ENCODE measurements at places on chromosomes 4 and X. TPM values are rescaled to one million over a fixed set of nuclear protein-coding genes. Genes with fewer than 3 reads are reported as not detected.

DNA sequence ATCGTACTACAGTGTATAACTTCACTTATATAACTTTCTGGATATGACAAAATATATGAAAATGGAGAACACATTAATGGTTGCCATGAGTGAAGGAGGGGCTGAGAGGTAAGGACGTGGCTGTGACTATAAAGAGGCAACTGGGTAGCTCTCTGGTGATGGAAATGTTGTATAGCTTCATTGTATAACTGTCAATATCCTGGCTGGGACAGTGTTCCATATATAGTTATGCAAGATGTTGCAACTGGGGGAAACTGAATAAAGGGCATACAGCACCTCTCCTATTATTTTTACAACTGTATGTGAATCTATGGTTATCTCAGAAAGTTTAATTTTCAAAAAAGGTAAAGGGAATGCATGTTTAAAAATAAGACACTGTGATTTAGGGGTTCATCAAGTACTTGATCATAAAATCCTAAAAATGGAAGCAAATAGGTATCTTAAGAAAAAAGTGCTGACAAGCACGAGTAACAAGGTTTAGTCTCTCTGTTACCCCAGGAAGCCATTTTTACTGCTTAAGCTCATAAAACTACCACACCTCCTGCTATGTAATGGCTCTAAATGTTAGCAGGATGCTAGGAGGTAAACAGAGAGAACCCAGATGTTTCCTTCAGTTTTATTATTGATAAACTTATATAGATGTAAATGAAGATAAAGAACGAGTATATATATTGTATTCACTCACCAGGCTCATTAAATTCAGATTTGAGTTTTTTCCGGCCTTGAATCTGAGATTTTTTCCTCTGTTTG, 34.0 kb downstream of the NAF1 start:
- no peak for DNase-seq

- DNase-seq, result no peak
Observed at GRCh38 chr4:3644849-3645627, 112.8 kb upstream of the LRPAP1 start.

DNA sequence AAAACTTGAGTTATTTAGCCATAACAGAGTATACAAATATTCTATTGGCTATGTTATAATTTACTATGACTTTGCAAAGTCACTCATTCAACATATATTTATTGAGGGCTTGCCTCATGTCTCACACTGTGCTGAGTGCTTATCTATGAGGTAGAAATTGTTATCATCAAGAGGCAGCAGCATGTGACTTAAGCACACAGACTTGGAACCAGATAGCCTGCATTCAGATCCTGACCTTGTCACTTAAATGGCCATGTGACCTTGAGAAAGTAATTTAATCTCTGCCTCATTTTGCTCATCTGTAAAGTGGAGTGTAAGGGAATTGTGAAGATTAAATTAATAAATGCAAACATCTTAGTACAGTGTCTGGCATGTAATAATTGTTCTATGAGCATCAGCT, 10.1 kb upstream of the EXOSC9 start:
- no peak for DNase-seq

- no peak for DNase-seq
Observed at GRCh38 chr4:119506806-119507205, 121.8 kb downstream of the PDE5A start.

GRCh38 chr4:106652095-106652494, 283.5 kb upstream of the GIMD1 start:
- no peak for DNase-seq

- DNase-seq, result no peak
Observed at GRCh38 chrX:55924574-55924973, 207.0 kb downstream of the RRAGB start.

GRCh38 chr4:33959519-33959918, 2284.8 kb downstream of the ARAP2 start:
- no peak for DNase-seq

DNA sequence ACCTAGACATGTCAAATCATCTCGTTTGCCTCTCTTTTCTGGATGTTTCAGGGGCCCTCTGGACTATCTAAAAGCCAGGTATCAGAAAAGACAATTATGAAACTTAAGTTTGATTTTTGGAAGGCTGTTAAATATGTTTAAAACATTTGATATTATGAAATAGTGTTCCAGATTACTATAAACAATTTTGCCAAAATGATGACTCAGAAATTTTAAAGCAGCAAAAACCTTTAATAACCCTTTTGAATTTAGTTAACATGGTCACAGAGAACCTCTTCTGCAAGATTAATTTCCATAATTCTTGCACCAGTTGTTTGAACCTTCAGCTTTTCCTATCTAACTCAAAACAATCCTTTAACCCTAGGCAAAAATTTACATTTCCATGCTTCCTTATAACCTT, 18.8 kb upstream of the FAM47E start:
- no peak for DNase-seq

GRCh38 chr4:19575924-19576323, 675.8 kb upstream of the SLIT2 start:
- DNase-seq, result no peak

DNA sequence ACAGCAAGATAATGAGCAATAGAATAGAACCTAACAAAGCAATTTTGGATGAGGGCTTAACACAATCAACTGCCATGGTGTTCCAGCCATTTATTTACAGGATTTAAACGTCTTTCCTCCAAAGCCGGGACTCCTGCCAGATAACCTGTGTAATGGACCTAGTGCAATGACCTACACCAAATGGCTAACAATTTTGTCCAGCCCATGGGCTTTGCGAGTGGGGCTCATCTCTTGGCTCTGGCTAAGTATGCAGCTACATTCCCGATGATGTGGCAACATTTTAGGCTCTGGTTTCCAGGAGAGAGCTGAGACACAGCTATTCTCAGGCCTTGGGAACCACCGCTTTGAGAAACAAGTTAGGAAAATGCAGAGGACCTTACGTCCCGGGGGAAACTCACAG, 822.3 kb upstream of the FTHL17 start:
- no peak for DNase-seq

DNA sequence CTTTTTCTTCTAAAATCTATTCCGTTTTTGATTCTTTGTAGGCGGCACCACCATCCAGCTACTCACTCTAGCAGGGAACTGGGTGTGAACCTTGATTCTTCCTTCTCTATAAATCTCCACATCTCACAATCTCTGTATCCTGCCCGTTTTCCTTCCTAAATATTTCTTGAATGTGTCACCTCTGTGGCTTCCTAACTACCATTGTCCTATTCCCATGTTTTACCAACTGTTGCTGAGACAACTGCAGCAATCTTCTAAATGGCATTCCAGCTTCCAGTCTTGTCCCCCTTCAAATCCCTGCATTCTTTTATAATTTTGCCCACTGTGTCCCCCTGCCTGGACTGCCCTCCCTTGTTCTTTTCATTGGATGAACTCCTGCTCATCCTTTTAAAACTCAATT, 641.3 kb downstream of the RPA4 start:
- DNase-seq, result no peak

DNA sequence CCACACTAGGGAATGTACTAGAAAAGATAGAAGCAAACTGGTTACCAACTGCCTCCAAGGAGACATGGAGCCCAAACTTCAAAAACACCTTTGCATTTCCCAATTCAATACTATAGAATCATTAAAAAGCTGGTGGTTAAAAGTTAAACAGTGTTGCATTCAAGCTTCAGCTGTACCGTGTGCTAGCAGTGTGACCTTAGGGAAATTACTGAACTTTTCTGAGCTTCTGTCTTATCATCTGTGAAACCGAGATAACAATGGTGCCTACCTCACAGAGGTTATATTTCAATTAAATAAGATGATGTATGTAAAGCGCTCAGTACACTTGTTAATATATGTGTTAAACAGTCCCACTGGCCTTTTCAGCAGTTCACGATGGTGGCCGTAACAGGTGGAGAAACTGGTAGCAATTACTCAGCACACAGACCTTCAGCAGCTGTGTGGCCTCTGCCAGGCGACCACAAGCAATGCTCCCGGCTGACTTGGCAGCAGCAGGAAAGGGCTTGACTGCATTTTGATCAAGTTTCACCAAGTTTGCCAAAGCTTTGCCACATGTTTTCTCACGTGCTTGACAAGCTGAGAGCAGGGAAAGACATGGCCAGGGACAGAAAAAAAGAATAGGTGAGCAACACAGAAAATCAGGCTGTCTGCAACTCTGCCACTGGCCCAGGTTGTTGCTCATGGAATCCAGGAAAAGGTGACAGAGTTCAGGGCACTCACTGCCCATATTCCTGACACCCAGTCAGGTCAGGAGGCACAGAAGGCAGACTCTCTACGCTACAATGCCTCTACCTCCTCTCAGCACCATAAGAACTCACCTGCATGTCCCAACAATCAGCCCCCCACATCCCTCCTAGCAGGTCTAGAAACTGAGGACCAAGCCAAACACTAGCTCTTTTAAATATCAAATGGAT, 72.1 kb downstream of the PARM1 start:
- no peak for DNase-seq

- DNase-seq, result no peak
Observed at GRCh38 chr4:85707611-85708010, 232.7 kb downstream of the ARHGAP24 start.

DNA sequence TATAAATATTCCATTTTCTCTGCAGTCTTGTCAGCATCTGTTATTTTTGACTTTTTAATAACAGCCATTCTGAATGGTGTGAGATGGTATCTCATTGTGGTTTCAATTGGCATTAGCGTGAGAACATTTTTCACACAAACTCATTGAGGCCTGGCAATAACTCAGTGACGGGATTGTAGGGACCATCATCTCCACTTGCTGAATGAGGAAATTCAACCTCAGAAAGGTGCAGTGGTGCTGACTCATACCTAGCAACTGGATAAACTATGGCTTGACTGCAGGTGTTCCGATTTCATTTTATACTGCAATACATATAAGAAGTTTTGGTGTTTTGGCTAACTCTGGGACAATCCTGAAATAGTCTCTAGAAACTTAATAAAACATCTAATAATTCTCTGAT, 88.3 kb upstream of the DDIT4L start:
- DNase-seq, result no peak

DNA sequence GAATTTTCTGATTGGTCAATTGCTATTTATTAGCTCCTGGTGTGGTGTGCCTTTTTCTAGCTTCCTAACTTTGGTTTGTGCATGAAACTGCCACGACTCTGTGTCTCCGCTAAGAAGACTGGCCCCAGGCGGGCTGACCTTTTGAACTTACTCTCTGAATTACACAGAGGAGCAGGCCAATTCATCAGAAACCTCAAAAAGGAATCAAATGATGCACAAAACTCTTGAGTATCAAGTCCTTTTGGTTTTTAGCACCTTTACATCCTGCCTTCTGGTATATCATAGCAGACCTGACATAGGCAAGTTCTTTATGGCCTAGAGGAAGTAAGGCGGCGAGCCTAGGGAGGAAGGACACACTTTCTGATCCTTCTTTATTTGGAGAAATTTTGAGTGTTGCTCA, 17.6 kb downstream of the TKTL1 start:
- DNase-seq, result no peak

DNA sequence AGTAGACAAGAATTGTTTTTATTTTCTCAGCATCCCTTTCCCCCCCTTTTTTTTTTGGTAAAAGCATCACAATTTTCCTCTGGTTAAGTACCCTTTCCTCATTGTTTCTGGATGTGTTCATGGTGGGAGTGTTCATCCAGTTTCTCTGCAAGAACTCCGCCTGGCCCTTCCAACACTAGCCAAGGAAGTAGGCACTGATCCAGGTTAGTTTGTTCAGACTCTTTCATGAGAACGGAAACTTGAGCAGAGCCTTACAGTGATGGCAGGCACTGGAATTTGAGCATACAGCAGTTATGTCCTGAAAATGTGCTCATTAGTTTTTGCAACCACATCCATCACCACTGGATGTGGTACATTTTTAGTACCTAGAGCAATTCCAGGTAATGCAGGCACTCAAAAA, 336.1 kb upstream of the BOD1L1 start:
- DNase-seq, result no peak

DNA sequence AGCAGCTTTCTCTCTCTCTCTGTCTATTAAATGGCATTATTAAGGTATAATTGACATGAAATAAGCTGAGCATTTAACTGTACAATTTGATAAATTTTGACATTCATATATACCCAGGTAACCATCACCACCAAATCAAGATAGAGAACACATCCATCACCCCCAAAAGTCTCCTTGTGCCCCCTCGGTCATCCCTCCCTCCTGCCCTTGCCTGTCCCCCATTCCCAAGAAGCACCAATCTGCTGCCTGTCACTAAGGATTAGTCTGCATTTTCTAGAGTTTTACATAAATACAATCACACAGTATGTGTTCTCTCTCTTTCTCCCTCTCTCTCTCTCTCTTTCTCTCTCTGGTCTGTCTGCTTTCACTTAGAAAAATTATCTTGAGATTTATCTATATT, 25.0 kb upstream of the TMEM154 start:
- DNase-seq, result no peak

DNA sequence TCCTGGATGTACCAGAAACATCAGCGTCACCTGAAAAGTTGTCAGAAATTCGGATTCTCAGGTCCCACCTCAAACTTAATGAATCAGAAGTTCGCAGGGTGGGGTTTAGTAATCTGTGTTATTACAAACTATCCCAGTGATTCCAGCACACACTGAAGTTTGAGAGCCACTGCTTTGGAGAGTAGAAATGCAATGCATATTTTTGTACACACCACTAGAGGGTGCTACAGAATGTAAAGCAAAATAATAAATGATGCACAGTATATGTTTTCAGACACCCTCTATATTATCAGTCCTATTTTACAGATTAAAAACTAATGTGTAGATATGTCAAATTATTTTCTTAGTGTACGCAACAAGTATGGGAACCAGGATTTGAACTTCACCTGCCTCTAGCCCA, 2.4 kb upstream of the MORF4L2 start:
- DNase-seq, result no peak

DNA sequence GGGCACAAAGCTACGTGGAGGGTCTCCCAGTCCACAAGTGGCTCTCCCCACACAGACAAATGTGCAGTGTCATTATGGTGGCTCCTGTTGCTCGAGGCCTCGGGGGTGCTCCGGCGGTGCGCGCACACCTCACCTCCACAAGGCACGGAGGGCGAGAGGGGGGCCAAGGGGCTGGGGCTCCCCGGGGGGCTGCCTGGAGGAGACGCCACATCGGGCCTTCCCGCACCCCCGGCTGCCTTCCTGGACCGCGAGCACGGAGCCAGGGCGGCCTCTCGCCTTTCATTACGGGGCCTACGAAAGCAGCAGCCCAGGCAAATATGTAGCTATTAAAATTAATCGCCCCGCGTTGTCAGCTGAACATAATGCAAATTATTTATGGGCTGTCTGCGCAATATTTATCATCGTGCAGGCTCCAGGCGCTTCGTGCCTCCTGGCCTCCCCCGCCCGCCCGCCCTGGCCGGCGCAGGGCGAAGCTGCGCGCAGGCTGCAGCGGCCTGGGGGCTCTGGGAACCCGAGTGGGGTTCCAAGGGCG, 70.8 kb upstream of the BCOR start:
- peak; percentile 42 for DNase-seq

Gene CXCL10
- total RNA-seq, result 1.6 TPM

Gene LONRF3
- 2.5 TPM for total RNA-seq

Gene PAGE4
- total RNA-seq, result 8.7 TPM

Gene VCX
- not detected for total RNA-seq

Gene NLGN3
- 7.0 TPM for total RNA-seq

Gene TMEM35A
- total RNA-seq, result 3.0 TPM

Gene CT45A5
- not detected for total RNA-seq

Gene SLC26A1
- 0.12 TPM for total RNA-seq

Gene CFP
- 1.5 TPM for total RNA-seq
